ENCODE measurements at places on chromosomes 1 and 21.

GRCh38 chr1:7422966-7423365 is 348.1 kb upstream of the VAMP3 start:
- no peak for DNase-seq

DNA sequence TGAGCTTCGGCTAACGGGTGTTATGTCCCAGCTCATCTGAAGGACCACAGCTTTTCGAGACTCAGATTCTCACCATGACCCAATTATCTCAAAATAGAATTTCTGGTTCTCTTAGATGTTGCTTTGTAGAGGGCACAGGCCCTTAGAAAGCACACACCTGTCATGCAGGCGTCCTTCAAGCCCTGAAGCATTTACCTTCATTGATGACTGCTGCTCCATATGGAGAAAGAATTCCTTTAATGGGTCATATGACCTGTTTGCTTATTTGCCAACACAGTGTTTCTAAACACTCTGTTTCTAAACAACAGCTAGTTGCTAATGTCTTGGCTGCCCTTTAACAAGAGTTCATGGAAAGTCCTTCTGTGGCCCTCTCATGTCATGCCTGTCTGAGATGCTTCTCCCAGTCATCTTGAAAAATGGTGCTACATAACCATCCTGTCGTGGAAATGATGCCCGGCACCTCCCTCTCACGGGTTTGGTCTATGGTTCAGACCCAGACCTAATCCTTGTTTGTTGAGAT is 495.7 kb downstream of the KIF26B start:
- DNase-seq, result no peak

DNA sequence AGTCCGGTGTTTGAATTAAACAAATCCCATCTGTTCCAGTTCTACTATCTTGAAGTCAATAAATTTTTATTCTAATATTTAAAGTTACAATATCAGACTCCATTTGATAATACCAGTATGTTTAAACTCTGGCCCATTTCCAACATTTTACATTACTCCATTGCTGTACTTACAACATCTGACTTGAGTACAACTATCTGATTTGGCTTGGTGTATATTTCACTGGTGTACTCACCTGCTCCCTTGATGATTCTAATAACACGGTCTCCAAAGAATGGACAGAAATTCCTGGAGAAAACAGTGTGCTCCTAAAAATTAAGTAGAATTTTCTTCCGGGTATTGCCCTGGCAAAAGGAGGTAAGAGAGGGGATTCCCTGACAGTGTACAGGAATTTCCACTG is 680.5 kb upstream of the ADAMTS5 start:
- no peak for DNase-seq

DNA sequence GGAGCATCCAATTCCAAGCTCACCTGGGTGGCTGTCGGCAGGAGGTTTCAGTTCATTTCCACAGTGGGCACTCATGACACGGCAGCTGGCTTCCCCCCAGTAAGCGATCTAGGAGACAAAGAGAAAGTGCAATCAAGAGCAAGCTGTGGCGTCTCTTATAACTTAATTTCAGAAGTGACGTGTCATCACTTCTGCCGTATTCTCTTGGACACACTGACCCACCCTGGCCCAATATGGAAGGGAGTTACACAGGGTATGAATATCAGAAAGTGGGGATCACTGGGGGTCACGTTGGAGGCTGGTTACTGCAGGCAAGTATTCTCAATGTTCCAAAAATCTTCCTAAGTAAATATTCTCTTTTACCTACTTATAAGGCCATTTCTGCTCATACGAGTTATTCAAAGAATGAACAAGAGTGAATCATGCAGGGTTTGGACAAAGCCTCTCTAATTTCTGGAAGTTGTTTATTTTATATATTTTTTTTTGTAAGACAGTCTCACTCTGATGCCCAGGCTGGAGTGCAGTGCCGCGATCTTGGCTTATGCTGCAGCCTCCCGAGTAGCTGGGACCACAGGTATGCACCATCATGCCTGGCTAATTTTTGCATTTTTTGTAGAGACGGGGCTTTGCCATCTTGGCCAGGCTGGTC is 46.5 kb upstream of the GREM2 start:
- DNase-seq, result no peak

DNA sequence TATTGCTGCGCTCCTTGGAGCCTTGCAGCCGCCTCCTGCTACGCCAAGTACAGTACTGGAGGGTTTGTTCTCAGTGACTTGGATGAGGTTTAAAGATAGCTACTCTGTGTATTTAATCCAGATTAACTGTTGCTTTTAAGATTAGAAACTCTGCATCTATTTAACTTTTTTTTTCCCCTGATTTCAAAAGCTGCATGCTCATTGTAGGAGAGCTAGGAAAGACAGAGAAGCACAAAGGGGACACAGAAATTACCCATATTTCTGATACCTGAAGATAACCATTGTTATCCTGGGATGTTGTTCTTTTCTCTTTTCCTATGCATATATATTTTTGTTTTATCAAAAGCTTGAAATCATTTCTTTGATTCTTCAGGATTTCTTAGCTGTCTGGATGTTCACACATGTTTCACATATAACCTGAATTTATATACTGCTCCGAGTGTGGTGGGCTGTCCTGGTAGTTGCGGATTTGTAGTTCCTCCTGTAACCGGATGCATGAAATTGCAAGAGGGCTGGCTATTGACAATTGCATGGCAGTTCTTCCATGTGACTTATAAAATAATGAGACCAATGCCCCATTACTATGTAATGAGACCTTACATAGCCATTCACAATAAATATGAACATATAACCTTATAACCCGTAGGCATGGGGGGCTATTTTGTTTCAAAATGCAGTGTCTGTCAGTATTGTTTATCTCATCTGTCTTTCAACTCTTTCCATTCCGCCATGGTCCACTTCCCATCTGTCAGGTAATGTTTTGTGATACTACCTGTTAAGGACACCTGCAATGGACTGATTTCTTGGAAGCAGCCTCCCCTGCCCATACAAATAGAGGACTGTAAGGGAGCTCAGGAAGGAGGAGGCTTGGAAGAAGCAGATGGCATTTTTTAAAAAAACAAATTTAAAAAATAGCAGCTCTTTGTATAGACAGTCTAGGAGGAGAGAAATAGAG is 1.4 kb downstream of the RAVER2 start:
- DNase-seq, result peak; percentile 12

DNA sequence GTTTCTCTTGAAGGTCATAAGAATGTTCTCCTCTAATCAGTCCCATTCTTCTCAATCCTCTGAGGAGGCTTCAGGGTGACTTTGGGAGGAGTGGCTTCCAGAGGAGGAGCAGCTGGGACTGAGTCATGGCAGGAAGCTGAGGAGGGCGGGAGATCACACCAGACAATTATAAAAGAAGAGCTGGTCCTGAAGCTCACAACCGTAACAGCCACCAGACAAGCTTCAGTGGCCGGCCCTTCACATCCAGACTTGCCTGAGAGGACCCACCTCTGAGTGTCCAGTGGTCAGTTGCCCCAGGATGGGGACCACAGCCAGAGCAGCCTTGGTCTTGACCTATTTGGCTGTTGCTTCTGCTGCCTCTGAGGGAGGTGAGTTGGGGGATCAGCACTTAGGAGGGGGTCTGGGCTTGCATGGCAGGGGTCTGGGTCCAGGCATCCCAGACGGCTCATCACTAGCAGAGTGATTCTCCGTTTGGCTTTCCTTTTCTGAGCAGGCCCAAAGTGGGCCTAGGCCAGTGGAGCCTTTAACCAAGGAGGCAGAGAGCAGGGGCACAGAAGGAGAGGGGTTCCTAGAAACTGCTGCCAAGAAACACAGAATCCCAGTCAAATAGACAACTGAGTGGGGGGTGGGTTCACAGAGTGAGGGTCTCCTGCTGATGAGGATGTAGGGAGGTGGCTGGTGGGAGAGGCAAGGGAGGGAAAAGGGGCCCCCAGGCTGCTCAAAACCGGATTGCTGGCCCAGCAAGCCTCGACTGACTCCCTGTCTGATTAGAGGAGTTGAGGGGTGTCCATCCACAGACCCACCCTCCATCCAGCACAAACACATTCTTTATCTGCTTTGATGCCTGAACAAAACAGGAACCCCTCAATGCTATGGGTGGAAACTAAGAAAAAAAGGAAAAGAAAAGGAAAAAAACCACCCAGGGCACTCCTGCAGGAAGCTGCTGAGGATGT is at the start of gene ECM1:
TSS of gene ECM1 (plus strand) at position 198 of the 953 bp plus-strand sequence. CDS start at position 299, 101 bp downstream.
- no peak for DNase-seq

DNA sequence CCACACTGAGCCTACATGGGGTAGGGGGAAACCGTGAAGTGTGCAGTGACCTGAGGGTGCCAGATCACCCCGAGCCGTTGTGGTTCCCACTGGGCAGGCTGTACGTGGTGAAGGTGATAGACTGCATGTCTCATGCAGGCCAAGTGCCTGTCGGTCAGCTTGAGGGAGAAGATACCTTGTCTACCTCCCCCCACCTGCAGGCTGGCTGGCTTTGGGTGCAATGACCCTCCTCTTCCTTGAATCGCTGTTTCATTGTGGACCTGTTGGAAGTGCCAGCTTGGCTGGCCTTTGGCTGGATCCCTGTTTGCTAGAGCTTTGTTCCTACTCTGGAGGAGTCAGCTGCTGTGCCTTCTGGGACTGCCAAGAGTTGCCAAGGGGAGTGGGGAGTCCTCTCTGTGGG is 92.5 kb downstream of the GALNT2 start:
- DNase-seq, result no peak

DNA sequence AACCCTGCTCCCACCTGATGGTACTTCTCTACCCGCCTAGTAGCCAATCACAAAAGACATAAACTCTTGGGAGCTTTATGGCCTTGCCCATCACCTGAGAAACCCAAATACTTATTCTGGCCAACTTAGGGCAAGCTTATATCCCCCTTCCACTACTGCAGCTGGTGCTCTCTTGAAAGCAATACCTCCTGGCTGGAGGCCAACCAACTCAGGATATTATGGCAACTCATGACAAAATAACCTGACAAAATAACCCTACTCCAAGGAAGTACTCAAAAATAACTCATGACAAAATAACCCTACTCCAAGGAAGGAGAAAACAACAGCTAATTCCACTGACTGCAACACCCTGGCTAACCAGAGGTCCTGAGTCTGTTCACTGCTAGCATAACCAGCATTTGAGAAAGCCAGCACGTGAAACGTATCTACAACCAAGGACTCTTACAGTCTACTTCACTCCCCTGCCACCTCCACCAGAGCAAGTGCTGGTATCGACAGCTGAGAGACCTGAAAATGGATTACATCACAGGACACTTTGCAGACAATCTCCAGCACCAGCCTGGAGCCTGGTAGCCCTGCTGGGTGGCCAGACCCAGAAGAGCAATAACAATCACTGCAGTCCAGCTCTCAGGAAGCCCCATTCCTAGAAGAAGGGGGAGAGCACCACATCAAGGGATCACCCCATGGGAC is 179.9 kb downstream of the COL24A1 start:
- DNase-seq, result peak; percentile 50

DNA sequence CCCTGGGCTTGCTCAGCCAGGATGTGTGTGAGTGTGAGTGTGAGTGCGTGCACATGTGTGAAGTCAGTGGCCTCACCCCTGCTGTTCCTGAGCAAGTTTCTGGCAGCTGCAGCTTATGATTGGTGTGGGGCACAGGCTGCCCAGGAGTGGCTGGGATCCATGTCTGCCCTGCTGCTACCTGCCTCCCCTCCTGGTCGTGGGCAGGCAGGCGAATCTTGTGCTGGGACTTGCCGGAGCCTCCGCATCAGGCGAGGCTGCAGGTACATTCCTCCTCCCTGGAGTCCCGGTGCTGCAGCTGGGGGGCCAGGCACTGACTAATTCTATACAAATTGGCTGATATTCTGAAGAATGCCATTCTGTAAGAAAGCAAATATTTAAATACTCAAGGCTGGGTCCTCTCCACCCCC is 85.6 kb upstream of the WNT4 start:
- DNase-seq, result no peak

DNA sequence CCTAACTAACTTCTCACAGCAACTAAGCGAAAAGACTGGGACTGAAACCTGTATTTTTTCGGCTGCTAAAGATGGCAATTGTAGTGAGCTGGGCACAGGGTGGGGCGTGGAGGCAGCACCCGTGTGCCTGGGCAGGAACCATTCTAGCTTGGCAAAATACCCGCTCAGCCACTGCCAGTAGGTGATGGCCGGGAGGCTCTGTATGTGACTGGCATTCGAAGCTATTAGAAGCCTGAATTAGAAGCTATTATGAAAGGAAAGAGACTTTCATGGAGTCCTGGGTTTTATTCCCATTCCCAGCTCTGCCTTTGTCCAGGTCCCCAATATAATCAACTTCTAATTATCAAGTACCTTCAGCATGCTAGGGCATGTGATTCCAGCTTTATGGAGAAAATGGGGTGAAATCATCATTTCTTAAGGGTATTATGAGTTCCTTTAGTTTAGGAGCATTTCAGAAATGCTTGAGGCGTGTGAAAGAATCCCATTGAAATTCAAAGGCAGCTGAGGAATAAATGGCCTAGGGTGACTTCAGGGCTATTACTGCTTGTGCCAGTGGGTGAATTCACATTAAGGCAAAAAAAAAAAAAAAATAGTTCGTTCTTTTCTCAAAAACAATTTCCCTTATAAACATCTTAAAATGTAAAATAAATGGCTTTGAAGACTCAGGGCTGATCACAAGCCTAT is 125.6 kb downstream of the KCNN3 start:
- no peak for DNase-seq

GRCh38 chr1:160357286-160358002 is 9.4 kb upstream of the NHLH1 start:
- DNase-seq, result no peak

DNA sequence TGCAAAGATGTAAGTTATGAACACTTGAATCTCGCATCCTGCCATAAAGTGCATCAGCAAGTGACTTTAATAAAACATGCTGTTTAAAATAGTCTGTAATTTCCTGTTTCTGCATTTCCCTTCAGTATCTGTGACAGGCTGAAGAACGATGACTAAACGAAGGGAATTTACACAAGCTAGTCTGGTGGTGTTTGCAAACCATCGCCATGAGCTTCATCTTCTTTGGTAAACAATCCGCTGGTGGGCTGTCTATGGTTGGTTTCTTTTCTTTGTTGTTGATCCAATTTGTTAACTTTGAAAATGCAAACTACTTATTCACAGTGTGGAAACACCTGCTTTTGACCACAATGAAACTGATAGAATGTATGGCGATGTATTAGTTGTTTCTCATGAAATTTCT is 13.9 kb downstream of the SERTAD4 start:
- no peak for DNase-seq

DNA sequence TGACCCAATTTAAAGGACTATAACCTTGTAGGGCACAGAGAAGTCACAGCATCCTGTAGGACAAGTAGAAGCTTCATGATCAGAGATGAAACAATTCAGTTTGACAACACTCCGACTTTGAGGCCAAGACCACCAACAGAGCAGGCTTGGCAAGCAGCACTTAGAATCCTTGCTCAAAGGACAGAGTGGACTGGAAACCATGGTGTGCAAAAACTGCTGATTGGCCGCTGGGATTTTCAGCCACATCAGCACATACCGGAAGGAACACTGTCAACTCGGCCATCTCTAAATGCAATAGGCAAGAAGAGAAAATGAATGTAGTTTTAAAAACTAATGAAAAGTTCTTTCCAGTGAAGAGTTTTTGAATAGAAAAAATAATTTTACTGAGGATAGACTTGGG is 92.0 kb upstream of the PRMT6 start:
- DNase-seq, result no peak
